NAMALWA (cell line): ENCODE measurements at places on chromosomes 3 and 15.
A peak's percentile ranks its signal among the peaks of the same experiment; 100 is the strongest.

GRCh38 chr15:42732095-42732827 lies 4.7 kb downstream of the CDAN1 start:
- DNase-seq: no peak

DNA sequence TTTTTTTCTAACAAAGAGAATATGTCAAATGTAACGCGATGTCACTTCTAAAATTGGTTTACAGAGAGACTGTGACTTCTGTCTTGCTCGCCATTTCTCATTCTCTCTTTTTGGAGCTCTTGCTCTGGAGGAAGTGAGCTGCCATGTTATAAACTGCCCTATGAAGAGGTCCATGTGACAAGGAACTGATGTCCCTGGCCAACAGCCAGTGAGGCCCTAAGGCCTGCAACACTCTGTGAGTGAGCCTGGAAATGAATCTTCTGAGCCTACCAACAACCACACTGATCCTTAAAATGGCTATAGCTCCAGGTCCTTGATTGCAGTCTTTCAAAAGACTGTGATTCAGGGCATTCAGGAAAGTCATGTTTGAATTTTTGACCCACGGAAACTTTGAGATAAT lies 49.9 kb downstream of the NMD3 start:
- no peak for DNase-seq

- no peak for DNase-seq
Observed at GRCh38 chr3:127689266-127689860, 16.6 kb downstream of the ABTB1 start.

GRCh38 chr3:42843713-42844411 lies 31.8 kb downstream of the CYP8B1 start:
- no peak for DNase-seq

GRCh38 chr3:136728473-136728872 lies 23.7 kb downstream of the STAG1 start:
- no peak for DNase-seq

DNA sequence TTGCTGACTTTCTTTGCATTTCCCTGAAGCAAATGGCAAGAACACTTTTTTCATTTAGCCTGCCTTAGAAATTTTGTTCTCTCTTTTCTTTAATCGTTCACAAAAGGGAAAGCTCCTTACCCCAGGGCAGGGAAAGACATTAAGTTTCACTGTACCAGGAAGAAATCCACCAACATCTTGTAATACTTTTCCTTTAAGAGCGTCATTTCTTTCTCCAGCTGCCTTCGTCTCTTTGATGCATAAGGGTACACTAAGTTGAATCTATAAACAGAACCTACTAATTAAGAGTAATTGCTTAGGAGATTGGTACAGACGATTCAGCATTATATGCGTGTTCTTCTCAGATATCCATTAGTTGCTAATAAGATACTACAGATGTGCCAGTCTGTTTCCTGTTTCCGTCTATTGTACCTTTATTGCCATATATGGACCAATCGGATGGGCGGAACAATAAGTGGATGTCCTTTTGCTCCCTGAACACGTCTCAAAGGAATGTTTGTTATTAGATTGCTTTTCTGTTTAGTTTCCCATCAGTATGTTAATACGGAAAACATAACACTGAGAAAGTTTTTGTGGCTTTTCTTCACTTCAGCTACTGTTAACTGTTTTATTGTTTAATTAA lies 276.7 kb upstream of the RARB start:
- DNase-seq: no peak

GRCh38 chr15:38647683-38648082 lies 83.1 kb upstream of the RASGRP1 start:
- DNase-seq: no peak

- peak; percentile 17 for DNase-seq
Observed at GRCh38 chr3:197955892-197956477, 4.0 kb upstream of the LMLN start.

- no peak for DNase-seq
Observed at GRCh38 chr3:147305533-147306250, 100.7 kb downstream of the ZIC4 start.

DNA sequence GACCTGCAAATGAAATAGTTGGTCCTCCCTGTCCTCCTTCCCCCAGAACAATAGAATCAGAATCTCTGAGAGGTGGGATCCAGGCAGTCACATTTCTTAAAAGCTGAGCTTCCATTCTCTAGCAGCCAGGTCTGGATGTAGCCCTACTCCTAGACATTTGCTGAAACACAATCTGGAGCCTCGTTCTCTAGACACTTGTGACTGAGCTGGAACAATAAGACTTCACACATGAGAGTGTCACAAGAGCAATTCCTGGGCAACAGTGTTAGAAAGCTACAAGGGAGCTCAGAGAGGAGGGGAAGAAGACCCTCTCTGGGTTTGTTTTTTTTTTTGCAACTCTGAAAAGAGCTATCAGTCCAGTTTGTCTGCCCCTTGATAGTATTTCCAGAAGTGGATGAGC lies 14.5 kb downstream of the CORO2B start:
- DNase-seq: no peak

DNA sequence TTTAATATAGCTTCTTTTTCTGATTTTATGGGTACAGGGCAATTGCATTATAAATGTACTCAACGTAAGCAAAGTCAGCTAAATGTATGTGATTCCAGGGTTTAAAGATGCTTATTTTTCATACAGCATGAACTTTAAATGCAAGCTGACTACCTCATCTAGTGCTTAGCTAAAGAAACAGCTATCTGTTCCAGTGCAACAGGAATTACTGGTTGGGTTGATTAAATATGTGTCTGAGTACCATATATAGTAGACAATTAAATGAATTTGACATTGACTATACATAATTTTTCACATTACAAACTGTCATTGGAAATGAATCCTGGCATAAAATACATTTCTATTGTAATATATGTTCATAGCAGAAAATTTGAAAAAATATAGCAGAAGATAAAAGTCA lies 26.3 kb upstream of the SV2B start:
- DNase-seq: no peak

GRCh38 chr3:72810063-72810462 lies 38.2 kb downstream of the SHQ1 start:
- no peak for DNase-seq

DNA sequence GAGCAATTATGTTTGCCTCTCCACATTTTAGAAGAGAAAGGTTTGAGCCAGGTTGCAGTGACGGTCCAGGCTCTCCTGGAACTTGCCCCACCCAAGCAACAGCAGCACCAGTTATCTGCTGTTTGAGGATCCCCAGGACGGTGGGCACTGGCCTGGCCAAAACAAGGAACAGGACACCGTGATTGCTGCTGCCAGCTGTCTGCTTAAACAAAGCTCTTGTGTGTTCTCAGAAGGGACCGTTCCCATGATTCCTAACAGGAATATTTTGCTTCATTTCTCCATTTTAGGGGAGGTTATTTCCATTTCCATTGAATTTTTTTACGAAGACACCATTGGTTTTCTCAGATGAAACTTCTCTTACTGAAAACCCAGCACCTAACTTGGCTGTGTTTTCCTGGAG lies 66.4 kb upstream of the RPL35A start:
- DNase-seq: no peak

DNA sequence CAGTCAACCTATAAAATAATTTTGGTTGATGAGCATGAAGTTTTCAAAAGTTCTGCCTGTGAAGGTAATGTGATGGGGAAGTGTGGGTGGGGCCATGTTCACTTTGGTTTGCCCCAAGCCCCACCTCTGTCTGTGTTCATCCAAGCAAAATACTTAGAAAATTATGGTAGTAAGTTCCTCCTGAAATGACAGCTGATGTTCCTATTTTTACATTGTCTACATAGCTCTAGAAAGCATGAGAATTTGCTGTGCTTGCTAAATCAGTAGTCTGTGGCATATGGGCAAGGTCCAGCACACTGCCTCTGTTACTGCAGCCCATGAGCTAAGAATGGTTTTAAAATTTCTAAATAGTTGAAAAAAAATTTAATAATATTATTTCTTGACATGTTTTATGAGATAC lies 21.9 kb upstream of the CP start:
- DNase-seq: peak; percentile 15

GRCh38 chr3:140501061-140501769 lies 176.6 kb upstream of the TRIM42 start:
- no peak for DNase-seq

GRCh38 chr3:33636125-33636850 lies 81.8 kb downstream of the CLASP2 start:
- peak; percentile 78 for DNase-seq

DNA sequence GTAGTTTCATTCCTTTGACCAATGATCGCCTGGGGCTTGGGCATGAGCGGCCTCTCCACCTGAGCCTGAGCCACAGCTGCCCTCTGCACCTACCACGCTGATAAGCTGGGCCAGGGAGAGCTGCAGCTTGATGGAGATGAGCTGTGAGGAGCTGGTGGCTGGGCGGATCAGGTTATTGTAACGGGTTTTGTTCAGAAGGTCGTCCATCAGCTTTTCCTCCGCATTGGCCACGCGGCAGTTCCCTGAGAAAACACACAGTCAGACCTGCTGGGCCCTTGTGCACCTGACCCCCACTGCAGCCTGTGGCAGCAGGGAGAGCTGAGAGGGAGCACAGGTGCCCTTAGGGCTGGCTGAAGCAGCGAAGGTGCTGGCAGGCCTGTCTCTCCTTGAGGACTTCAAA lies 5.7 kb downstream of the CHRNB4 start:
- no peak for DNase-seq

DNA sequence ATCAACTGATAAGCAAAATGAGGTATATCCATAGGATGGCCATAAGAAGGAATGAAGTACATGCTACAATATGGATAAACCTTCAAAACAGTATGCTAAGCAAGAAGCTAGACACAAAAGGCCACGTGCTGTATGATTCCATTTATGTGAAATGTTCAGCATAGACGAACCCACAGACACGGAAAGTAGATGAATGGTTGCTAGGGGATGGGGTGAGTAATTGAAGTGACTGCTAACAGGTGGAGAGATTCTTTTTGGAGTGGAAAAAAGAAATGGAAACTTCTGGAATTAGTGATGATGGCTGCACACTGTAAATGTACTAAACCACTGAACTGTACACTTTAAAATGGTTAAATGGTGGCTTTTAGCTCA lies 630 bp upstream of the EFCAB12 start:
- DNase-seq: no peak

DNA sequence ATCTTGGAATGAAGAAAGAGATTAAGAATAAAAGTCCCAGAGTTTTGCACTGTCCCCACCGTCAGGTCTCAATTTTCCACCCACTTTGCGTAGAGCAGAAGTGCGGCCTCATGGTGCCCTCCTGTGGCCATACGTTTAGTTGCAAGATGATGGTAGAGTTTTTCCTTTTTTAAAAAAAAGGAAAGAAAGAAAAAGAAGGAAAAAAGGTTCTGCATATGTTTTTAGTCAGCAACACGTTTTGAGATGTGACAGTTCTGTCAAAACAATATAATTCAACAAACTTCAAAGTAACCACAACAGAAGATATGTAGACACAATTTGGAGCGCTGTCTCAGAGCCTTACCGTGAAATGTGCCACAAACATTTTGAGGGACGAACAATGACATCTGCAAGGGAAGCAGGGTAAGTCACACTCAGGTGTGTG lies 24.6 kb downstream of the EBLN2 start:
- DNase-seq: peak; percentile 42

DNA sequence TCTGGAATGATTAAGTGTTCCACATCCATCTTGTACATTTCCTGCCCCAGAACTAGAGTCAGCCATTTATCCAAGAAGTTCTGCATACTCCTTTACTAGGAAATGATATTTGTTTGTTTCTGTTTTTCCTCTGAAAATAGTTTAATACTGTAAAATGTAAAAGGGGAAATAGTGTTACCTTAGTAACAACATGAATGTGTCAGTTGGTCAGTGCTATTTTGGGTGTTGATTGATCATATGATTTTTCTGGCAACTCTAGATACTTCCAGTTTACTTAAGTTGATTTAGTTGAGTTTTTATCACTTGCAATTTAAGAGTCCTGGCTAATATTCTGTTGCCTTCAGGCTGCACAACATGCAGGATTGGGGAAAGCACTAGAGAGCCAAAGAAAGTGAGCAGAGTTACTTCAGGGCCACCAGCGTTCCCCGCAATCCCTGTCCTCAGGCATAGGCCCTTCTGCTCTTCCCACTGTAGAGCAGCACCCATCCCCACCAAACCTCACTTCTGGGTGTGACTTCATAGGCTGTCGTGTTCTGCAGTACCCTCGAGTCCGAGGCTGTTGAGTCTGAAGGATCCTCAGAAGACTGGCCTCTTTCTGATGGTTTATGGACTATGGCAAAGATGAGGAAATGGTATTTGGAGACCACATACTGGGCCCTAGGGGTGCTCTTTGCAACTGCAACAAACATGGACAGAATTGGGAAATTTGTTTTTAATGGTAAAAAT lies 69.0 kb downstream of the CHD2 start:
- DNase-seq: peak; percentile 30

GRCh38 chr3:25033407-25034029 lies 394.5 kb upstream of the RARB start:
- DNase-seq: peak; percentile 75

DNA sequence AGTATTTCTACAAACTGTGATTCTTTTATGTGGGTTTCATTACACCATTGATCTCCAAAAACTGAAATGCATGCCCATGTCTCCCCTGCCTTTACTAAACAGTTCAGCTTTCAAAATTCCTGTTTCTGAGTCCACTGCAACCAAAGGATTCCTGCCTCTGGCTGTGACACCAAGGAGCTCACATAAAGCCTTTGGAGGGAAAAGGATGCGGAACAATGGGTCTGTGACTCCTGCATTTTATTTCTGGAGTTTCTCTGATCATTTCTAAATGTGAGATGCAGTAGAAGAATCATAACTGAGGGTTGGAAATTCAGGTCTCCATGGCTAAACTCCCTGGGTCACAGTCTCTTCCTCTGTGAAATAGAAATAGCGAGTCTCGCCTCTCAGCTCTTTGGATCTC lies 149.5 kb downstream of the MEX3B start:
- no peak for DNase-seq

DNA sequence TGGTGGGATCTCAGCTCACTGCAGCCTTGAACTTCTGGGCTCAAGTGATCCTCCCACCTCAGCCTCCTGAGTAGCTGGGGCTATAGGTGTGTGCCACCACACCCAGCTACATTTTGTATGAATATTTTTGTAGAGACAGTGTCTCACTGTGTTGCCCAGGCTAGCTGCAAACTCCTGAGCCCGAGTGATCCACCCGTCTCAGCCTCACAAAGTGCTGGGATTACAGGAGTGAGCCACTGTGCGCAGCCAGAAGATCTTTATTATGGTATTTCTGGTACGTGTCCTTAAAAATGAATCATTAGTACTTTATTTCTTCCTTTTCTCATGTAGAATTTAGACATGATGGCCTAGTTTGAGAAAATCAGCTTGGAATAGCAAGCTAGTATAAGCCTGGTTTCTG lies 153.3 kb downstream of the BCHE start:
- no peak for DNase-seq

- DNase-seq: no peak
Observed at GRCh38 chr3:197426121-197426566, 127.7 kb upstream of the DLG1 start.
